ENCODE measurements at places on chromosomes 5 and 9.

DNA sequence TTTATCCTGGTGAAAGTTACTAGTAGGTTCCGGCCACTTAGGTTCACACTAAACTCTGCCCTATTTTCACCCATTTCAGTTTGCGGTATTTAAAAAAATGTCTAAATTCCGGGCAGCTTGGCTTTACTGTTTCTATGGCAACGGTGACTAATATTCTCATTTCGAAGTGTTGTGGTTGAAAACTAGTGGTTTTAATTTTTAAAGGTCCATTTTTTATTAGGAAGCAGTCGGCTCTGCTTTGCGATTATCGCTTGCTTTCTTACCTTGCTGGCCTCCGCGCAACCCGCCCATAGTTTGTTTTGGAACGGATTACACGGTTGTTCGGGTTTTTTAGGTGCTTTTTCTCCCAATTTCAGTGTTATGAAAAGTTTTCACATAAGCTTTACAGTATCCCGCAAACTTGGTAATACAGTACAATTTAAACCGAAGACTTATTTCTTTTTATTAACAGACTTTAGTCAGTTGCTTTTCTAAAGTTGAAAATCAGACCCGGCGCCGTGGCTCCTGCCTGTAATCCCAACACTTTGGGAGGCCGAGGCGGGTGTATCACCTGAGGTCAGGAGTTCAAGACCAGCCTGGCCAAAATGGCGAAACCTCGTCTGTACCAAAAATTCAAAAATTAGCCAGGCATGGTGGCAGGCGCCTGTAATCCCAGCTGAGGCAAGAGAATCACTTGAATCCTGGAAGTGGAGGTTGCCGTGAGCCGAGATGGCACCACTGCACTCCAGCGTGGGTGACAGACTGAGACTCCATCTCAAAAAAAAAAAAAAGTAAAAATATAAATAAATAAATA lies 1.6 kb downstream of the KDM4C start:
- DNase-seq, result no peak

- DNase-seq, result no peak
Observed at GRCh38 chr9:106828965-106829364, 34.0 kb upstream of the ZNF462 start.

DNA sequence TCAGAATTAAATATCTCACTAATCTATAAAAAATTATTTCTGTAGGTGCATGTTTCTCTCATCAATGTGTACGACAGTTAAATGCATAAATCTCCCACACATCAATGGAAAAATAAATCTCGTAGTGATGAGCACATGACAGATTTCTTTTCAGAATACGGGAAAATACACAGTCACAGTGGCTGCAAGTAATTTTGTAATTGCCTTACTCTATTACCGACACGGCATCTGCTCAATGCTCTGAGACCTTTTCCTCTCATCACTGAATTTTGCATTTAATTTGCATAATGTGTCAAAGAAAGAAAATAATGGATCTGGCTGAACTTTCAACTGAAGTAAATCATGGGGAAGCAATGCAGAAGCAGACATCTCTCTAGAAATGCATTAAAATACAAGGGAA lies 37.2 kb downstream of the PDE4D start:
- DNase-seq, result no peak

- no peak for DNase-seq
Observed at GRCh38 chr9:5510360-5510931, at the start of gene PDCD1LG2. PDCD1LG2 (plus strand) TSS chr9:5510531; CDS start chr9:5522547, 12,016 bp downstream.

GRCh38 chr5:26763215-26763614 lies 275.2 kb downstream of the CDH9 start:
- DNase-seq, result no peak

- DNase-seq, result no peak
Observed at GRCh38 chr9:134836406-134836970, 44.1 kb upstream of the FCN2 start.

GRCh38 chr9:4062966-4063365 lies 236.9 kb downstream of the GLIS3 start:
- no peak for DNase-seq

DNA sequence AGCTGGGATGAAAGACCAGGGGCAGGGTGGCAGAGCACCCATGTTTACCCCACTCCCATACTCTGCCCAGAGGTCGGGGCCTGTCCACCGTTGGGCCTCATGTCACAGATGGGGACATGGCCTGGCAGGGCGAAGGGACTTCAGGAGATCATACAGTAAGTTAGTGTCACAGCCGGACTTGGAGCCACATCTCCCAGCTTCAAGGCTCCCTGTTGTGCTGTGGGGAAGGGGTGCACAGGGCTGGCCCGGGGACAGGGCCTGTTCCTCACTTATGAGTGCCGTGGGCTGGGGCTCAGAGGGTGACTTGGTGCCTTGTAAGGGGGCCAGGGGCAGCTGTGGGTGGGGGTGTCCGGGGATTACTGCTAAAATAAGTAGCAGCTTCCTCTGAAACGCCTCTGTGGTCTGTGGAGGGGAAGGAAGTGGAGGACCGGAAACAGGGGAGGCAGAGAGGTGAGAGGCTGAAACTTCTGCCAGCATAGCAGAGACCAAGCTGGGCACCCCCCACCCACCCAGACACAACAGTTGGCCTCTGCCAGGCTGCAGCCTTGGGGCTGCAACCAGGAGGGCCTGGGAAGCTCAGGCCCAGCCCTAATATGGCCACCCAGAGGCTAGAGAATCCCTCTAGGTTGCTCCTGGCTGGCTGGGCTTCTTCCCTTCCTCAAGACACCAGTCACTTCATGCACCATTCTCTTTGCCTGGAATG lies 41.1 kb upstream of the NEK6 start:
- no peak for DNase-seq

GRCh38 chr5:59608745-59609144 lies 284.8 kb downstream of the PDE4D start:
- no peak for DNase-seq

DNA sequence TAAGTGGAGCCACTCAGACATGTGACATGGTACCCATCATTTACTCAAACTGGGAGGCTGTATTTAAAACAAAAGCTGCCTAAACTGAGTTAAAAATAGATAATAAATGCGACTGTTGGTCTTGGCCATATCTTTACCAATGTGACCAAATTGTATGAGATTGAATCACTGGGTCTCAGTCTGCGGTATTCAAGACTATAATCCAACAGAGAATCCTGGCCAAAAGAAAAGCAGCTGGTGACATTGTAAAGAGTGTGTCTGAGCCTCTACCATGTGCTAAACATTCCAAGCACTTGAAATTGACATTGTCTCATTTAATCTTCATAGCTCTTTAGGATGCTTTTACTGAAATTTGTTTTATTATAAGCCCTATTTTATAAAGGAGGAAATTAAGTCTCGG lies 282.6 kb downstream of the ZNF608 start:
- no peak for DNase-seq

GRCh38 chr9:122374885-122375420 lies 4.1 kb downstream of the PTGS1 start:
- no peak for DNase-seq

DNA sequence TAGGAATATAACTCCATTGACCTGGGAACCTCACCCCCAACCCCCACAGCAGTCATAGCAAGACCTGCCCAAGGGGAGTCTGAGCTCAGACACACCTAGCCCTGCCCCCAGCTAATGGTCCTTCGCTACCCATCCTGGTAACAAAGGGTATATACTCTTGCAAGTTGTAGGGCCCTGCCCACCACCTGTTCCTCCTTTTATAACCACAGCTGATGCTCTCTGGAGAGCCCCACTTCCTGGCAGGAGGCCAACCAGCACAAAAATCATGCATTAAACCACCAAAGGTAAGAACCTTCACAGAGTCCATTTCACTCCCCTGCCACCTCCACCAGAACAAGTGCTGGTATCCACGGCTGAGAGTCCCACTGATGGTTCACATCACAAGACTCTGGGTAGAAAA lies 1195.3 kb upstream of the SEMA6A start:
- DNase-seq, result no peak

- DNase-seq, result peak; percentile 83
Observed at GRCh38 chr9:113274474-113275156, 757 bp downstream of the CDC26 start.

DNA sequence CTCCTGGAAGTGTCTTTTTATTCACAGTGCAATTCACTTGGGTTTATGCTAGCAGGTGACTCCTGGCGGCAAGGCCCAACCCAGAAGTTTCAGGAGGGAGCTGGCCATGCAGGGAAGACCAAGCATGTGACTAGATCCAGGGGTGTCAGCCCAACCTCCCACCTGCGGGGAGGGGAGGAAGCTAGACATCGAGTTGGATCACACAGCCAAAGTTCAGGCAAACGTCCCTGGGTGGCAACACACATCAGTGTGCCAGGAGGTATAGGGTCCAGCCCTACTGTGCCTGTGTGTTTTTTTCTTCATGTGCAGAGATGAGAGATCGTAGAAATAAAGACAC lies 25.3 kb downstream of the PNPLA7 start:
- DNase-seq, result no peak

GRCh38 chr9:94668928-94669729 lies 29.8 kb upstream of the FBP1 start:
- DNase-seq, result peak; percentile 71

GRCh38 chr9:125241863-125242739 lies 958 bp upstream of the HSPA5 start:
- DNase-seq, result no peak

DNA sequence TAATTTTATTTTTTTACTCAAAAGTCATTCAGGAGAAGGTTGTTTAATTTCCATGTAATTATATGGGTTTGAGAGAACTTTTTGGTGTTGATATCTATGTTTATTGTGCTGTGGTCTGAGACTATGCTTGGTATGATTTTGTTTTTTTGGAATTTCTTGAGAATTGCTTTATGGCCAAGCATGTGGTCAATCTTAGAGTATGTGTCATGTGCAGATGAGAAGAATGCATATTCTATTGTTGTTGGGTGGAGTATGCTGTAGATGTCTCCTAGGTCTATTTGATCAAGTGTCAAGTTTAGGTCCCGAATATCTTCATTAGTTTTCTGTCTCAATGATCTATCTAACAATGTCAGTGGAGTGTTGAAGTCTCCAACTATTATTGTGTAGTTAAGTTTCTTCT lies 134.9 kb downstream of the HMHB1 start:
- no peak for DNase-seq

DNA sequence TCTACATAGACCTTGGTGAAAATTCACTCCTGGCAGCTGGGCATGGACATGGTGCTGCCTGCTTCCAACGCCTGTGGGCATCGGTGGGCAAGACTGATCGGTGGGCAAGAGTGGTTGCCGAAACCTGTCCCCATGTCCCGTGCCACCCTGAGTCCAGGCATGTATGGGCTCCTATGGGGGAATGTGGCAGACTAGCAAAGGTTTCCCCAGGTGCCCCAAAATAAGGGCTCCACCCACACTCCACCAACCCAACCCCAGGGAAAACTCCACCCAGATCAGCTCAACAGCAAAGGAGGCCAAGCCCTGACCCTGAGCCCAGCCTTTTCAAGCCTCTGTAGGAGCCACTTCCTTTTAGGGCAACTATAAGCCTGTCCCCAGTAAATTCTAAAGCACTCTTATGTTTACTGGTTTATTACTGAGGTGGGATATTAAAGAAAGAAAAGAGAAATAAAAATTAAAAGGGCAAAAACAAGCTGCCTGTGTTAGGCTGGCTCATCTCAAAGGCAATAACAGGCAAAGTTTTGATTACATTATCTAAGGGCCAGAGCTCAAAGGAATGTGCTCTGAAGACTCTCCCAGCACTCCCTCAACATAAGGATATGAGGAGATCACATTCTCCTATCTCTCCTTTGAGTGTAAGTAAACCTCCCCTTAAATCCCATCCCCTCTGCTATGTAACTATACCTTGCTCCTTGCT lies 8.9 kb upstream of the SPATA31E1 start:
- DNase-seq, result no peak

DNA sequence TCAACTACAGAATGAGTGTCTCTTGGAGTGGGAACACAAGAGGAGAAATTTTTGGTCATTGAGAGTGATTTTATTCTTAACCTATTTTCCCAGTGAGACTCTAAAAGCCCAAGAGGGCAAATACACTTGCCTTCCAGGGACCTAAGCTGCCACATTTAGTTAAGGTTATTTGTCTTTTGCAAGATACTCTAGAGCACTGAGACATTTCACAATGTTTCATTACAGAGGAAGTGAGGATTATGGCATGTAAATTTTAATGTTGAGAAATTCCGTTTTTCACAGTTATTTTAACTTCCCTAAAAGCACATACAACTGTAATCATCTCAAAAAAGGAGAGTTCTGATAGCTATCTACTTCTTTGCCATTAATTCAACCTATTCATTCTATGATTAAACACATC lies 38.7 kb upstream of the RAB3C start:
- no peak for DNase-seq

DNA sequence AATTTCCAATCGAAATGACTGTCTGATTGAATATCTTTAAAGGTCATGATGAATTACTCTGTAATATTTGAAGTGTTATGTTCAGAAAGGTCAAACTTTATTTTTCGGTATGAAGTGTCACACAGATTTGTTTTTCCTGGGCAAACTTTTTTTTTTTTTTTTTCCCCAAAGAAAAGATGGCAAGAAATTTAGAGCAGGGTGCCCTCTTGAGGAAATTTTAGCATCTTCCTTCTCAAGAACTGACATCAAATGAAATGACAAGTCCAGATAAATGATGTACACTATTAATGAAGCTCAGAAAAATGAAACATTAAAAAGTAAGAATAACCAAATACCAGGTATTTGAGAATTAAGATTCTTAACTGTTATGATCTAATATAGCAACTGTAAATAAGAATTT lies 123.6 kb downstream of the INVS start:
- no peak for DNase-seq

- DNase-seq, result no peak
Observed at GRCh38 chr9:94857791-94858190, 131.3 kb downstream of the AOPEP start.
